Stimulated activated CD4-positive, alpha-beta T cell treated with anti-CD3 and anti-CD28 coated beads, TNF-alpha, amount 100 ng/mL, for 48 hours (primary cell): ENCODE measurements at places on chromosomes 5 and 9.

GRCh38 chr5:170273968-170274710 is 23.4 kb downstream of the LCP2 start:
- no peak for DNase-seq

GRCh38 chr5:17217493-17218352 is at the start of gene BASP1:
TSS of gene BASP1 (plus strand) at chr5:17217631. CDS start at chr5:17275217, 57,586 bp downstream.
- DNase-seq = no peak

- DNase-seq = no peak
Measured at GRCh38 chr9:28801144-28801799, 1228.0 kb upstream of the C9orf72 start.

DNA sequence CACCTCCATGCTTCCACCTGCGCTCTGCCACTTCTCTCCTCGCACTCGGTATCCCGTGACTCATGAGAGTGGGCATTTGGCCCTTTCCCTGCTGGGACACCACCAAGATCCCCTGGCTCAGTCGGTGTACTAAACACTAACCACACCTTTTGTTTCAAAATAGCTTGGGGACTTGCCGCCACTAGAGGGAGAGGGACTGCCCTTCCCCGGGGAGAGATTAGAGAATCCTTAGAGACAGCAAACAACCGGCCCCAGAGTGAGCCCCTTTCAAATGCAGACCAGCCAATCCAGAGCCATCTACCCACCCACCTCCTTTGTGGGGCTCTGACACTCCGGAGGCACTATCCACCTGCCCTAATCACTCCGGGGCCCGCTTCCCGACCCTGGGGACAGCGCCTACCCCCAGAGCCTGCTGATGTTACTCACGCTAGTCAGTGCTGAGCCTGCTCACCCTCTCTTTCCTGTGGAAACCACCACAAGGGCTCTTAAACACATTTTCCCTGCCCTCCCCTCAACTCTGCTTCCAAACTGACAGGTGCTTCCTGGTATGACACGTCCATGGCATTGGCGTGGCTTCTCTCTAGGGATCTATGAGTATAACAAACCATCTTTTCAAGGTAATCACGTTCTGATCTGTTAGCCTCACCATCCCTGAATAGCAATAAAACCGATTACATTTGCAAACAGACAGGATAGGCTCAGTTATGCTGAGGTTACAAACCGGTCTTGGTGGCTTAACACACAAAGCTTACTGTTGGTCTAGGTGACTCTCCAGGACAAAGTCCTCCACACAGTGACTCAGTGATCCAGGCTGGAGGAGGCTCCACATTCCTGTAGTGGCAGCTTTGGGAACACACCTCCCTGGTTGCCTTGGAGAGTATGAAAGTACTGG is 180.1 kb upstream of the MVB12B start:
- DNase-seq = peak; percentile 11

DNA sequence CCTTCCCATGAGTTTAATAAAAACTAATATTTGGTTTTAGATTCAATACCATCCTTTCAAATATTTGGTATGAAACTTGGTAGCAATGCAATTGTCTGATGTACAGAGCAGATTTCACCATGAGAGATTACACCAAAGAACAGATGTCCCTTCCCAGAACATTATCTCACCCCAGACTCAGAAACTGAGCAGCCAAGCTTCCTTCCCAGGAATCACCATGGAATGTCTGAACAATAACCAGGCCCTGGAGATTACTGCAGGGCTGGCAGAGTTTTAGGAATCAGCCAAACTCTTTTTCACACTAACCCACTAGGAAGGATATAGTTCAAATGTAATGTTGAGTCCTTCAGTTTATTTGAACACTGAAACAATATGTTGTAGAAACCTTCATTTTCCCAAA is 23.9 kb downstream of the CLTA start:
- DNase-seq = no peak

DNA sequence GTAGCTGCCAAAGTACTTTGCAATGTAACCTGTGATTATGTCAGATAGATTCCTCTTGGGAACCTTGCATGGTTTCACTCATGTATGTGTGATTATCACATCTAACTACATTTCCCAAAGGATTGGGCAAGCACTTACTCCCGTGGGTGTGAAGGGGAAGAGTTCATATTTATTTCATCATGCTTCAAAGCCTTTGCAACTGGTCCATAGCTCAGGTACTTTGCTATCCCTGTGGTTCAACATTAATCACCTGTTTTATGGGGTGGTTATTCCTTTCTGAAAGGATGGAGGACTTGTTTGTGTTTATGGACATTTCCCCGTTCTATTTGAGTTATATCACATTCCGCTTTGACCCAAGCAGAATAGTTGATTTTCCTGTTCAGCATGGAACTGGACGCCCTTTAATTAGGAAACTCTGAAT is 13.6 kb upstream of the ERMP1 start:
- DNase-seq = no peak

DNA sequence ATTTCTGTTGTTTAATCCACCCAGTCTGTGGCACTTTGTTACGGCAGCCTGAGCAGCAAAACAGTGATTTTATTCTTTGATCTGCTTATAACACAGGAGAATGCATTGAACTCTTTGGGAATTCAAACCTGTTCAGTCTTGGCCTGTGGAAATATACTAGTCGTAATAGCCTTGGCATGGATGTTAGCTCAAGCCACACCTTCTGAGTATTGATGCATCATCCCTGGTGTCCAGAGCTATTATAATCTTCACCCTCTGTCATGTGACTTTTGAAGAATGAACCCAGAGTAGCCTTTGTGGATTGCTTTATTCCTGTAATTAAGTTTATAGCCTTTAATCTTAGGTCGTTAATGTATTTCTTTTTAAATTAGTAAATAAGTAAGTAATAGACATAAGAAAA is 50.8 kb upstream of the TEX48 start:
- no peak for DNase-seq

DNA sequence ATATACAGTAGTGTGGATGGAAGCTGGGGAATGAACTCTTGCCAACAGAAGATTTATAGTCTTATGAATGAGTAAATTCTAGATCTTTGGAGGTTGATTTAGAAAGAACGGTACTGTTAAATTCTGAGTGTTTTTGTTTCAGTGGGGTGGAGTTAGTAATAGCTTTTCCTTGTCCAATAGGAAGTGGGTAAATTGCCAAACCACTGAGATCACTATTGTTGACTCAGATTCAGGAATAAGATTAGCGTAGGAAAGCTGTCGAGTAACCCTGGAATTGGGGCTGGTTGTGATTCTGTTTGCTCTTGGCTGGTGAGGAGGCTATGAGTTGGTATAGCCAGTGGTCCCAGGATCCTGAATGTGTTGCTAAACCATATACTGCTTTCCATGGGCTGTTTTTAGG is 155.6 kb downstream of the ARHGAP26 start:
- no peak for DNase-seq

GRCh38 chr5:171644536-171644935 is 141.1 kb upstream of the SMIM23 start:
- no peak for DNase-seq

- no peak for DNase-seq
Measured at GRCh38 chr9:93262537-93263310, 78.8 kb downstream of the WNK2 start.

- DNase-seq = no peak
Measured at GRCh38 chr5:175478008-175478383, 364 bp upstream of the SFXN1 start.

- no peak for DNase-seq
Measured at GRCh38 chr5:44868541-44868940, 59.8 kb downstream of the MRPS30 start.
